ENCODE measurements at places on chromosomes 16 and 17.

GRCh38 chr16:20906341-20907255, 6.0 kb downstream of the LYRM1 start:
- no peak for DNase-seq

DNA sequence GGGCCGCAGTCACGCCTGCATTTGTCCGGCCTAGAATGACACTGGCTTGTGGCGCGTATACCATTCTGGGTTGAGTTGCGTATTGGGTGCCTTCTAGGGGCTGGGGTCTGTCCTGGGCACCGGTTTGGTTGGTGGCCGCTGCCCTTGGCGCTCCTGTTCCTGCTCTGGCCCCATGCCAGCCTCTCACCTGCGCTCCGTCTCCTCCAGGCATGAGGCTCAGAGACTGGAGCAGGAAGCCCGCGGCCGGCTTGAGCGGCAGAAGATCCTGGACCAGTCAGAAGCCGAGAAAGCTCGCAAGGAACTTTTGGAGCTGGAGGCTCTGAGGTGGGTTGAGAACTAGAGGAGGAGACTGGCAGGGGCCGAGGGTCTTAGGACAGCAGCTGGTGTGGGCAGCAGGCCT, 17.4 kb downstream of the CDIPT start:
- DNase-seq: no peak

DNA sequence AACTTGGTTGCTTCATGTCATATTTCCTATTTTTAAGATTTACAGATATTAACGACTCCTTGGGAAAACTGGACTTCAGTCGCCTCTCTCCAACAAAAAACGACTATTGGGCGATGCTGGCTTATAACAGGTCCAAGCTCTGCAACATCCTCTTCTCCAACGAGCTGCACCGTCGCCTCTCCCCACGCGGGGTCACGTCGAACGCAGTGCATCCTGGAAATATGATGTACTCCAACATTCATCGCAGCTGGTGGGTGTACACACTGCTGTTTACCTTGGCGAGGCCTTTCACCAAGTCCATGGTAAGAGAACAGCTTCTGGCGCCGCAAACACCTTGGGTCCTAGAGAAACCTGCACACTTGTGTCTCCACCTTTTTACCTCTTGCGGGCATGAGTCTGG, 333.0 kb downstream of the WWOX start:
- no peak for DNase-seq

DNA sequence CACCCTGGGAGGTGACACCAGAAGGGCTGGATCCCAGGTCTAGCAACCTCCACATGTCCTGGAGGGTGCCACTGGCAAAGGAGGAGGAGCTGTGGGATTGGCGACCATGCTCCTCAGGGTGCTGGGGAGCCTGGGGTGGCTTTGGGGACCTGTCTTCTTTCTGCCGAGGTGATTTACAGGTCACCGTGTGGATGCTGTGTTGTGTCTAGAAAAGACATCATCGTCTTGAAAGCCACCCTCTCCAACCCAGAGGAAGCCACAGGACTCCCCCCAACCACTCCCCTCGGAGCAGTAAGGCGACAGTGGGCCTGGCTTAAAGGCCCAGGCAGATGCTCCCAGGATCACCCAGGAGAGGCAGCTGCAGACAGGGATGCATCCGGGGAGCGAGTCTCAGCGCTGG, 29.7 kb upstream of the FASN start:
- DNase-seq: no peak

GRCh38 chr17:81651692-81652091, 4.7 kb downstream of the PDE6G start:
- no peak for DNase-seq

DNA sequence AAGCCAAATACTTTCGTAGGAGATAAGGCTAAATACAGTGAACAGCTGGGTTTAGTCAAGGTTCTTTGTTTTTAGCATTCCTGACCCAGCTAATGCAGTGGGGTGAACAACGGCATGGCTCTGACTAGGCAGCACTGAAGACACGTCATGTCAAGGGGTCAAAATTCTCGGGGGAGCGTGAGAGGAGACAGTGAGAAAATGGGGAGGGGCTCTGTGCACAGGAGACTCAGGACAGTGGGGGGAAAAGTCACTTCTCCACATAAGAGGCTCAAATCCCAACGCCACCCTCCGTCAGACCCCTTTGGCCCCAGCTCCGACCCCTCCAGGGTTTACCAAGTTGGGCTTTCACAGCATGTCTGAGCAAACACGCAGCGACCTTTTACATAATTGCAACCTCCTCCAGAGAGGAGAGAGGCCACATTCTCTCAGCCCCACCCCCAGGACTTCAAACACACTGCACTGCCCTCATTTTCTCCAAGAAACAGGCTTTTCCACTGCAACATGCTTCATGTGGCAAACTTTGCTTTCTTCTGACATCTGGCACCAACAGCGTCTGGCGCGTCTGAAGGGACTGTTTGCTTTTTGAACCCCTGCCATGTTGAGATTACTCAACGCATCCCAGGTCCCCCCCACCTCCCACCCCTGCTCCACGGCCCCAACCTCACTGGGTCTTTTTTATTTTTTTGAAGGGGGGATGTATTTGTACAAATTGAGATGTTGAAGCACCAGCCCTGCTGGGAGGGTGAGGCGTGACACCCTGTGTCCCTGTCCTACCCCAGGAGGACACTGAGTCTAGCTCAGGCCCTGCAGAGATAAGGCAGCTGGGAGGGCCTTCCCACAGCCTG, 30.0 kb downstream of the AXIN2 start:
- DNase-seq: no peak

DNA sequence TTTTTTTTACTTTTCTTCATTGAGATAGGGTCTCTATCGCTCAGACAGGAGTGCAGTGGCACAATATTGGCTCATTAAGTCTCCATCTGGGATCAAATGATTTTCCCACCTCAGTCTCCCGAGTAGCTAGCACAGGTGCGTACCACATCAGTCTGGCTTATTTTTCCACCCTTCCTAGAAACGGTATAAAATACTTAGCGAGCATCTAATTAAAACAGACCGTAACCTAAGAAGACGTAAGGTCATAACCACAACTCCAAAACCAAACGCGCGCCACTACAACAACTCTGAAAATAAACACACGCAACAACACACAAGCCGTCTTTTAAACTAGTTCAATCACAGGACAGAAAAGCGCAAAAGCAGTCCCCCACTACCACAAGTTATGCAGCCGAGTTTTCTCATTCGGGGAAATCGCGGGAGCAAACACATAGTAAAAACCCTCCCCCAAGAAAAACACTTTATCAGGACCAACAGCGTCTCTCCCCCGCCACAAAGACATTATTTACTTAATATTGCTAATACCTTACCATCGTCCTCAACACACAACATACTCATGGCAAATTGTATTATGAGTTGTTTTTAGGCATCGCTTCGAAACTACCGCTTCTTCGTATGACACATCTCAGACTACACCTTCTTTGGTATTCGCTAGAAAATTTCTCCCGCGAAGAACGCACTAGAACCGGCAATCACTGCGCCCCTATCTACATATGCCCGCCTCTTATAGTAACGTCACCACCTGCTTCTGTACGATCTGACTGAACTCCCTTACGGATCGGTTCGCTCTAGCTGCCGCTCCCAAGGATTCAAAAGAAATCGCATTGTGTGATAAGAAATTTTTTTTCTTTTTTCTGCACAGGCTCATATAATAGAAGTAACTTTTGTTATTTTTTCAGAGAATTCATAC, 32.8 kb downstream of the TEX14 start:
- peak; percentile 54 for DNase-seq

Data from KG1 (cell line).